ENCODE measurements at places on chromosomes 4 and X.

DNA sequence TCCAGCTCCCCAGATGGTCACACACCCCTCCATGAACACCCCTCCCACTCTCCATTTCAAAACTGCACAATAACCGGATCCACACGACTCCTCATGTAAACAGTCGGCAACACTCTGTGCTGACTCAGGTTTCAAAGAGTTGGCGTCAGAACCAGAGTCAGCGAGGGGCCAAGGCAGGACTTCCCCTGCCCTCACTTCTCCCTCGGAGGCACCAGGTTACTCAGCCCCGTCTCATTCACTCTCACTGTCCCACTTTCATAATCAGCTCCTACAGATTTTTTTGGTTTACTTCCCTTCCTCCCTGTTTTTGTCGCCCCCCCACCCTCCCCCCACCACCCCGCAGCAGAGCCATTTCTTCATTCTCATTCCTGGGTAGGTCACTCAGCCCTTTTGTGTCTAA is 2.7 kb upstream of the TIMP1 start:
- DNase-seq, result no peak

- no peak for DNase-seq
These were observed 197.4 kb downstream of the ENOX2 start for GRCh38 chrX:130705591-130705990.

GRCh38 chr4:184262901-184263300 is 45.2 kb upstream of the ENPP6 start:
- DNase-seq, result no peak

DNA sequence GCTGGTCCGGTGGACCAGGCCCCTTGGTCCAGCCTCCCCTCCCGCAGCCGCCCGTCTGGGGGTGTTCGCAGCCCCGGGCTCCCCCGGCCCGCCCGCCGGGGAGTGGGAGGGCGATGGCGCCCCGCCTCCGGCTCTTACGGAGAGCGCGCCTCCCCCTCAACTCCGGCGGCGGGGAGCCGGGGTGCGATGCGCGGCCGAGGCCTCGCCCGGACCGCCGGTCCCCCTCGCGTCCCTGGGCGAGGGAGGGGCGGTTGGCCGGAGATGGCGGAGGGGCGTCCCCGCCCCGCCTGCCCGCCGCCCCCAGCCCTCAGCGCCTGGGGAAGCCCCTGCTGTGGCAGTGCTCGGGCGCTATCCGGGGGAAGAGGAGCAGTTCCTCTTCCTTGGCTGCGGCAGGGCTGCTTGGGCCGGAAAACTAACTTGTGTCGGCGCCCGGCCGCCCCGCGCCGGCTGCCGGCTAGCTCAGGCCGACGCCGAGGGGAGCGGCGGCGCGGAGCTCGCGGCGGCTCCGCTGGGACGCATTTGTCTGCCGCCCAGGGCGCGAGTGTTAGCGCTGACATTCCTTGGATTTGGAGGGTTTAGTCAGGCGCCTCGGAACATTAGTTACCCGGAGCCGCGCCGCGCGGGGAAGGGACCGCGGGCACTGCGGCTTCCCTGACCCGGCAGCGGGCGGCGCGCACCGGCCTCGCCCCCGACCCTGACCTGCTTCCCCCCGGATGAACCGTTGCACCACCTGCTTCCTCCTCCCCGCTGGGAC is 994 bp downstream of the GALNT7 start:
- DNase-seq, result peak; percentile 23

DNA sequence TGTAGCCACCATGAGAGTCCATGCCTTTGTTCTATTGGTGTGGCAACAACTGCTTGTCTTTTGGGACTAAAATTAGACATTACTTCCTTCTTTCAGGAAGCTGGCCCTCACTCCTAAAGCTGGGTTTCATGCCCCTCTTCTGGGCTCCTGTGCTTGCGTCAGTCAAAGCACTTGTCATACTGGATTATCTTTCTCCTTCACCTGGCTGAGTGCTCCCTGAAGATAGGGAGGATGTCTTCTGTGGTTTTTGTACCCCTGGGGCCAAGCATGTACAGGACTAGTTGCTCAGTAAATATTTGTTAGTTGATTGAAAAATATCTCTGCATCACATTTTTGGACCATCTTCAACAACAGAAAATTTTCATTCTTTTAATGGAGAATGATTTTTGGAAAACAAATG is 26.1 kb upstream of the LONRF3 start:
- DNase-seq, result no peak

DNA sequence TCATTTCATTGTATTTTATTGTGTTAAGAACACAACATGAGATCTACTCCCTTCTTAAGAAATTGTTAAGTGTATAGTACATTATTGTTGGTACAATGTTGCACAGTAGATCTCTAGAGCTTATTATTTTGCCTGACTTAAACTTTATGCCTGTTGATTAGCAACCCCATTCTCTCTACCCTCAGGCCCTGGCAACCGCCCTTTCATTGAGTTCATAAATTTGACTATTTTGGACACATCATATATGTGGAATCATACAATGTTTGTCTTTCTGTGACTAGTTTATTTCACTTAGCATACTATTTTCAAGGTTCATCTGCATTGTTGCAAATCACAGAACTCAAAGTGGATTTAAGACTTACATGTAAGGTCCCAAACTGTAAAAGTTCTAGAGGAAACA is 222.1 kb downstream of the IL15 start:
- no peak for DNase-seq

- no peak for DNase-seq
These were observed 1.0 kb upstream of the SUV39H1 start for GRCh38 chrX:48695534-48695896.

GRCh38 chr4:17385403-17385802 is 126.5 kb downstream of the QDPR start:
- DNase-seq, result no peak

All from HAP-1 (cell line).